ENCODE measurements at places on chromosomes 6 and 20.

DNA sequence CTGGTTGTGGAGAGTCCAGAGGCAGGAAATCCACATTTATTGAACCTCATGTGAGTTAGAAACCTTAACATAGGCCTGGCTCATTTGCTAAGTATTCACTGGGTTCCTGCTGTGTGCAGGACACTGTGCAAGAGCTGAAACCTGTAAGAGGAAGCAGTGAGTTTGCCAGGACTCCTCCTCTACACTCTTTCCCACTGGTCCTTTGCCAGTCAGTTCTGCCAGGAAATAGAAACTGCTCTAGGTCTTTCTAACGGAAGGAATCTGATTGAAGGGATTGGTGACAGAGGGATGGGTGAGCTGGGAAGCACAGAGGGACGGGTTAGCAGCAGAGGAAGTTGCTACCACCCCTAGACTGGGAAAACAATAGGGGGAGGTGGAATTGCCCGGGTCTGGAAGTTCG, 234.2 kb upstream of the ECI2 start:
- DNase-seq = no peak

- DNase-seq = no peak
These were observed 26.2 kb downstream of the SLC16A10 start for GRCh38 chr6:111113336-111114086.

DNA sequence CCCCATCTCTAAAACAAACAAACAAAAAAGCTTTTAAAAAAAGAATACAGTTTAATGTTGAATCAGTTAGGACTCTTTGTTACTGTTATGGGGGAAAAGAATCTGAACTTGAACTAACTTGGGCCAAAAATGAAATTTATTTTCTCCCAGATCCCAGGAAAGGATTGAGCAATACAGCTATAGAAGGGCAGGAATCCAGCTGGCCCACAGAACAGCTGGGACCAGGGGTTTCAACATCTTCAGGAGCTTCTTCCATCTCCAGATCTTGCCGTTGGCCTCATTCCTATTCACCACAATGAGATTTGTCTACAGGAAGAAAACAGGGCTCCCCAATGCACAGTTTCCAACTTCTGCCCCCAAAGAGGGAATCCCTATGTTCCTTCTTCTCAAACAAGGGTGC, 43.2 kb upstream of the AKAP12 start:
- DNase-seq = no peak

GRCh38 chr6:68638230-68638900, 3.3 kb downstream of the ADGRB3 start:
- DNase-seq = no peak

DNA sequence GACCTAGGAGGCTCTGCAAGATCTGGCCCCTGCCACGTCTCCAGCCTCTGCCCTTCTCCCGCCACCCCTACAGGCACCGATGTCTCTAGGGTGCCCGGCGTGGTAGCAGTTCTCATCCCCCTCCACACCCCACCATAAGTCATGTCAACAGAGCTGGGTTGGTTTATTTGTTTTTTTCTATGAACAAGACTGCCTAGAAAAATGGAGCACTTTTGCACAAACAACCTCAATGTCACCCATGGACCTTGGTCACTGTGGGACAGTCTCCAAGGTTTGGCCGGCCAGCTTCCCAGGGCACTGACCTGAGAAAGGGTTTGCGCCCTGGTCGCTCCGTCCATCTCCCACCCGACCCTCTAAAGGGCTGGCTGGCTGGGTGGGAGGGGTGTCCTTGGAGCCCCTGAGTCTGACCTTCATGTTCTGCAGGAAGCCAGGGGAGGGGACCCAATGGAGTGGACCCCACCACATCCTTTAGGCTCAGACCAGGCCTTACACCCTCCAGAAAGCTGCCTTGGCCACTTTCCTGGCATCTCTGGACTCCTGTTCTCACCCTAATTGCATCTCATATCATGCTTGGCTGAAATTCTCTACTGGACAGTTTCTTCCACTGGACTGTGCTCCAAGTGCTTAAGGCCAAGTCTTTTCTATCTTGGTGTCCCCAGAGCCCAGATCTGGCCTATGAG, 104.8 kb upstream of the PTPN1 start:
- no peak for DNase-seq
